Hematopoietic multipotent progenitor cell treated with erythropoietin and hydrocortisone succinate and interleukin-3 and kit ligand, for 15 days (in vitro differentiated cells): ENCODE measurements at places on chromosomes 12 and 14.
A peak's percentile ranks its signal among the peaks of the same experiment; 100 is the strongest.

DNA sequence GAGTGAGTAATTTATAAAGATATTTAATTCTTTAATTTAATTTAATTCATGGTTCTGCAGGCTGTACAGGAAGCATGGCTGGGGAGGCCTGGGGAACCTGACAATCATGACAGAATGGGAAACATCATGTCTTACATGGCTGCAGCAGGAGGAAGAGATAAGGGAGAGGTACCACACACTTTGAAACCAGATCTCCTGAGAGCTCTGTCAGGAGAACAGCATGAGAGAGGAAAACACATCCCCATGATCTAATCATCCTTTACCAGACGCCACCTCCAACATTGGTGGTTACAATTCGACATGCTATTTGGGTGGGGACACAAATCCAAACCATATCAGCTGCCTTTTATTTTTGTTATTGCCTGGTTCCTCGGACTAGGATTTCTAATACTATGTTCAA lies 928.6 kb downstream of the TMEM121 start:
- no peak for DNase-seq

DNA sequence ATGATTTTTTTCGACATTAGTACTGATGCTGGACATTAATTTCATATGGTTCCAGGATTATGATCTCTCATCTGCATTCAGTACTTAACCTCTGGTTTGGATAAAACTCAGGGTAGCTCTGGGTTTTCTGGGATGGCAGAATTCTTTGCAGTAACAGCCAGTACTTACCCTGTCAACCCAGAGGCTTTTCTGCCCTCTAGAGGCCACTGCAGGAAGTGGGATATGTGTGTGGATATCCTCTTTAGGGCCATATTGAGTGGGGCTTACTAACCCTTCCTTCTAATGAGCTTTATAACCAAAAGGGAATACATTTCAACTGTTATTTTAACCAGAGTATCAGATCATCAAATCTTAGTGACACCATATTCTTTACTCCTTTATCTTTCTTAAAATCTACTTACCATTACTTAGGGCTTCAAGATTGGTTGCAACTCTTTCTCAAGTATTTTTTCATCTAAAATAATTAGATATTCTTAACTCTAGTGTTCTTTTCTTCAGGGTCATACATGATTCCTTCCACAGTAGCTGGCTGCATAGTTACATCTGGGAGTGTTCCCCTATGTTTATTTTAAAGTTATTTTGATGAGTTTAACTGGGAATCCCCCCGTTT lies 488.0 kb upstream of the STXBP6 start:
- DNase-seq = no peak

- no peak for DNase-seq
These were observed 816.8 kb downstream of the NRXN3 start for GRCh38 chr14:78986989-78987388.

- no peak for DNase-seq
These were observed 13.9 kb downstream of the SLC35E3 start for GRCh38 chr12:68759852-68760251.

GRCh38 chr12:15488481-15488880 lies 166.2 kb downstream of the PTPRO start:
- DNase-seq = no peak

- DNase-seq = no peak
These were observed 13.2 kb upstream of the MAP4K5 start for GRCh38 chr14:50545618-50546017.

DNA sequence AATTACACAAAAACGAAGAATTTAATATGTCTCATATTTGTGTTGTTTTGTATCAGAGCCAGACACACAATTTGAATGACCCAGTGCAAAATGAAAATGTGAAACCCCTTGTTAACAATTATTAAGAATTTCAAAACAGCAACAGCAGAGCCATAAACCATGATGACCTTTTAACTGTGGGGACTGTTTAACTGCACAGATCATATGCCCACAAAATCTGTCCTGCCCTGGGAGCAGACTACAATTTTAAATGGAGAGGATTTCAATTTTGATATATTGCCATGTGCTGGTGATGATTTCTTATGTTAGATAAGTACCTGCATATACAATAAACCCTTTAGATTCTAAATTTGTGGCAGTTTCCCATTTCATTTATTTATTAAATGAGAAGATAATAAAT lies 455.5 kb upstream of the MGAT4C start:
- DNase-seq = no peak

- DNase-seq = no peak
These were observed 10.3 kb upstream of the RIC8B start for GRCh38 chr12:106764220-106764619.

DNA sequence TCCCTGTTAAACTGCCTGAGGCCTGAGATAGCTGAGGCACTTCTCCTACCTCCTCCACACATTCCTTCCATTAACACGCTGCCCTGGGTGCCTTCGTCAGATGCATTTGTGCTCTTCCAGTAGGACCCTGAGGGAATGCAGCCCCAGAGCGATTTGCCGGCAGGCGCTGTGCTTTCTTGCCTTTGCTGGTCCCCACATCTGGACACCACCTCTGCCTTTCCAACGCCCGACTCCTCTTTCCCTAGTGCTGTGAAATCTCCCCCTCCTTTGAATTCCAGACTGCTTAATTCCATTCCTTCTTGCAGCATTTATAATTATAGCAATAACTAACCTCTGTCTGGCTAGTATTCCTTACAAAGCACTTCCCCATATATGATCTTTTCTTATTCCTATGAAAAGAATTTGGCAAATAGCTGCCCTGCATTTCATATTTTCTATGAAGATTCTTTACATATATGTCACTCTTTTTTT lies 88.4 kb downstream of the C12orf75 start:
- DNase-seq = no peak

- no peak for DNase-seq
These were observed 154.8 kb downstream of the PRKCH start for GRCh38 chr14:61476105-61476753.

GRCh38 chr12:93497456-93497855 lies 30.1 kb downstream of the MRPL42 start:
- no peak for DNase-seq

- no peak for DNase-seq
These were observed 21.6 kb downstream of the TRPV4 start for GRCh38 chr12:109811624-109811995.

GRCh38 chr12:120089796-120090195 lies 26.8 kb downstream of the RAB35 start:
- no peak for DNase-seq

GRCh38 chr14:74860899-74861733 lies 14.8 kb downstream of the PROX2 start:
- DNase-seq = peak; percentile 89

DNA sequence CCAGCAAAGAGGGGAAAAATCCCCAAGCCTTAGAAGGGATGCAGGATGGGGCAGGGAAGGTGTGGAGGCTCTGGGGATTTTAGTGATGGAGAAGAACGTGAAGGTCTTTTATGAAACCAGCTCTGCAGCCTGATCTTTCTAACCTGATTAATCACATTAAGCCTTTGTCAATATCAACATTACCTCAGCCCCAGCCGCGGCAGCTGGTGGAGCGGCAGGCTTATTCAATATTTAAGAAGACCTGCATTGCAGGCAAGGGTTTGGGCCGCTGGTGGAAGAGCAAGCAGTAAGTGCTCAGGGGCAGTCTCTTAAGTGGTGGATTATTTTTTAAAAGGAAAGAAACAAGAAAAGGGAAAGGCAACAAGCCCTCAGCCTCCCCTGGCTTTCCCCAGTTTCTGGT lies 16.6 kb downstream of the RPH3A start:
- no peak for DNase-seq

DNA sequence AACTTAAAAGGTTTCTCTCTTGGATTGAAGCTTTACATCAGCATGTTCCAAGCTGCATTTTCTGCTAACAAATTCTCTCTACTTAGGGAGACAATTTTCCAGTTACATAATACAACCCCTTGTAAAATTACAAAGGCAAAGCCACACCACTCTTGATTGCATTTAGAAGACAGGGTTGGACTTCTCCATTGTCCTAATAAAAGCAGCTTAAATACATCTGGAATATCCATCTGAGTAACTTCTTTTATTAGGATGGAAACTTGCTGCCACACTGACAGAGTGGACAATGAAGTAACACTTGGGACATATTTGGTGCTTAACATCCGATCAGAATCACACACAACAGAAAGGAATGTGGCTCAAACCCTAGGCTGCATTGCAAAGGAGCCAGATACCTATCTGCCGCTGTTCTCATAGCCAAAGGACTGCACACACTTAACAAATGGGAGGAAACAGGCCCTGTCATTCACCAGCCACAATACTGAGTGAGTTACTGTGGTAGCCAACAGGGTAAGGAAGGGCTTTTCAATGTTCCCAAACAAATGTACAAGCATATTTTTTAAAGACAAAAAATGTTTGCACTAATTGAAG lies 157.2 kb downstream of the PAX9 start:
- DNase-seq = no peak

GRCh38 chr14:62097824-62098223 lies 335.6 kb downstream of the SNAPC1 start:
- no peak for DNase-seq

- no peak for DNase-seq
These were observed 575.3 kb downstream of the TMTC2 start for GRCh38 chr12:83261998-83262397.

DNA sequence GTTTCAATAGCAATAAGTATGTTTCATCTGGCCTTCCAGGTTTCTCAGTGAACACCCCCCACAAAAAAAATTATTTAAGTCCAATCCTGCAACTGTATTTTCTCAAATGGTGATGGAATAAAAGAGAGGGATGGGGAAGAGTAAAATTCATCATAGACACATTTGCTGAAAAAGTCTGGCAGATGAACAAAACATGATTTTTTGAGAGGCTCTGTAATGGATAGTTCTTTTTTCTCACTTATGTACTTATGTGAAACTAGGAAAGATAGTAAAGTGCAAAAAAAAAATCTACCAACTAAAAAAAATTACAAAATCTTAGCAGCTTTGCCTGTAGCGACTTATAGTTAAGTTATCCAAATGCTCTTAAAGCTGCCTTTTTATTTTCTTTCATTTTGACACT lies 412.4 kb downstream of the FOXG1 start:
- DNase-seq = no peak

DNA sequence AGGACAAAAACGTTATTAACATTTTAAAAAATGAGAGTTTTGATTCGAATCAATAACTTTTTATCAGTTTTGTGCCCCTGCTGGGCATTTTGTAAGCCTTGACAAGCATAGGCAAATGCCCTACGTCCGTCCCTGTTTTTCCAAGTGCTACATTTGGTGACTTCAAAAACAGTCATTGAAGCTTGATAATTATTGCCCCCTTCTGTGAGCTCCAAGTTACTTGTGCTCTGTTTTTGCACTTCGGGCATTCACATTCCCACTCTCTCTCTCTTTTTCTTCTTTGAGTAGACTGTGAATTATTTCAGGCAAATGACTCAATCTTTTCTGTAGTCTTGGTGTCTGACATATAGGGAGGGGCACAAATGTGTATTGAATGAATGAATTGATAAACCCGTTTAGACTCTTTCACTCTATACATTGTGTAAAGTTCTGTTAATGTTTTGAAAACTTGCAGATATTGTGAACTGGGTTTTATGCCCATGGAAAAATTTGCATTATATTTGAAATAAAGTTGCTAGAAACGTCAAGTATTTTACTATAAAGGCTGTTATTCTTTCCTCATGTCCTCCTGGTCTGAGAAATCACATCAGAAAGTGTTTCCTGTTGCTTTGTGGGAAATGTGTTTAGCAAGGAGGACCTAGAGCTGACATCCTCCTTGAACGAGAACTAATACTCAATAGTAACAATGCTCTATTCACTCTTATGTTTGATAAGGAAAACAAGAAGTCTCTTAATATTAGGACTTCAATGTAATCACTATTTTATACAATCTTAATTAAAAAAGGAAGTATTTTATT lies 1.4 kb downstream of the APAF1 start:
- peak; percentile 20 for DNase-seq

- no peak for DNase-seq
These were observed 74.7 kb downstream of the TRIM9 start for GRCh38 chr14:51020024-51020710.

DNA sequence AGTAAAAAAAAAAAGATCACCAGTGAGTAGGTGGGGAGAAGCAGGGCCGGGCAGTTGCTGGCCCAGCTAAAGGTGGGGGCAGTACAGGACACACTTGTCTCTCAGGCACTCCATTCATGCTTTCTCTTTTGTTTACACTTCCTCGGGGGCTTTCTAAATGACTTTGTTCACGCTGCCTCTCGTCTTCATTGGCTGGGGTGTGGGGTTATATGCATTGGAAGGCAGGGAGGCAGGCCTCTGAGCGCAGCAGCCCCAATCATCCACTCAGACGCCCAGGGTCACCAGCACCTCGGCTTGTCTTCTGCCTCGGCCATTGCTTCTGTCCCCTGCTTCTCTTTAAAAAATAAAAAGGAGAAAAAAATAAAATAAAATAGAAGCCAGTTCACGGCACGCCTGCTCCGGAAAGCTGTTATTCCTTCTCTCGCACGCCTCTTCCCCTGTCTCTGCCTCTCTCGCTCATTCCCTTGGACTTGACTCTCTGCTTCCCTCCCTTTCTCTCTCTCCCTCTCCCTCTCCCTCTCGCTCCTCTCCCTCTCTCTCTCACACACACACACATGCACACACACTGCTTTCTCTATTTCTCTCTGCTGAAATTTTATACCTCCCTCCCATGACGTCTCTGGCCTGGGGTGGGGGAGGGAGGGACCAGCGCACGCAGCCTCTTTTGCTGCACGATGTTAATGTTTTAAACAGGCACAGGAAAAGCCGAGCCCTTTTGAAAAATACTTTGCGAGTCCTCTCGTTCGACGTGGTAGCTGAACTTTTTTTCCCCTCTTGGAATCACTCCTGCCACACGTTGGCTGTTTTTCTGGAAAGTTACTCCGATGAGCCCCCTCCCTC lies at the start of gene TGFB3:
Gene TGFB3, minus strand, starts transcription at position 570 of the 840 bp plus-strand sequence. CDS start 1,102 bp downstream, outside the sequence.
- peak; percentile 30 for DNase-seq
